ENCODE measurements at places on chromosomes 5 and 9. TPM values are rescaled to one million over a fixed set of nuclear protein-coding genes. Genes with fewer than 3 reads are reported as not detected.

The TRPM6 gene
- not detected for total RNA-seq

The SPATA31E1 gene
- total RNA-seq = not detected

The SHROOM1 gene
- total RNA-seq = 11.3 TPM

DNA sequence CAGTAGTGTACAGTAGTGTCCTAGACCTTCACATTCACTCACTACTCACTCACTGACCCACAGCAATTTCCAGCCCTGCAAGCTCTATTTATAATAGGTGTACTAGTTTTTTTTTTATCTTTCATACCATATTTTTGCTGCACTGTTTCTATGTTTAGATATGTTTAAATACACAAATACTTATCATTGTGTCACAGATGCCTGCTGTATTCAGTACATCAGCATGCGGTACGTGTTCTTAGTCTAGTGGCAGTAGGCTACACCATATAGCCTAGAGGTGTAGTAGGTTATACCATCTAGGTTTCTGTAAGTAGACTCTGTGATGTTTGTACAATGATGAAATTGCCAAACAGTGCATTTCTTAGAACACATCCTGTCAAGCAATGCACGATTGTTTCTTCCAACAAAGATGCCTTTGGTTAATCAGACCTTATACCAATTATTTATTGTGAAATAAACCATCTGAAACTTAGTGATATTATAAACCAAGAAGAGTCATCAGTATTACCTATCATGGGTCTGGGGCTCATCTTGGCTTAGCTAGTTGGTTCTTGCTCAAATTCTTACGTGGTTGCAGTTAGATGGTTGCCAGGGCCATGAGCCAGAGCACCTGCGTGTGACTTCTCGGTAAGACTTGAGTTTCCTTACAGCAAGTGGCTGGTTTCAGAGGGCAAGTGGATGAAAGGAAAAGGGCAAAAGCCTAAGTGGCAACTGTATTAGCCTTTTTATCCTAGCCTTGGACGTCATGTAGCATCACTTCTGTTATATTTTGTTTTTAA lies 41.1 kb downstream of the ERBIN start:
- DNase-seq = no peak

DNA sequence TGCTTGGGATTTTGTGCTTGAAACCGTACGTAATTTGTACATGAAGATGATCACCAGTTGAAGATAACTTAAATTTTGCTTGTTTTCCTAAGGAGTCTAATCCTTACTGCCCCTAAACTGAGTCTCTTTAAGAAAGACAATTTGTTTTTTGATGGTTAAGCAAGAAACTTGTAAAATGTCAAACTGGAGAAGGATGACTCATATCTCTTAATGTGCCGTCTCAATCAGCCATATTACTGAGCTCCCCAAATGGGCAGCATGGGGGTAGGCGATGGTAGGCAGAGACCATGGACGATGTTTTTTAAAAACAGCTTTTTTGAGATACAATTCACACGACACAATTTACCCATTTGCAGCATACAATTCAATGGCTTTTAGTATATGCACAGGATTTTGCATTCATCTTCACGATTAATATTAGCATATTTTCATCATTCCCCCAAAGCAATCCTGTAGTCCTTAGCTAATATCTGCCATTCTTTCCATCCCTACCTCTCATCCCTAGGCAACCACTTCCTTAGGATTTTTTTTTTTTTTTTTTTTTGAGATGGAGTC lies 14.3 kb downstream of the ARHGAP26 start:
- no peak for DNase-seq

GRCh38 chr5:9192266-9192665 lies 353.6 kb downstream of the SEMA5A start:
- no peak for DNase-seq

GRCh38 chr5:174844971-174845370 lies 120.6 kb downstream of the MSX2 start:
- peak; percentile 73 for DNase-seq

- no peak for DNase-seq
Measured at GRCh38 chr5:119343766-119344165, 12.1 kb upstream of the TNFAIP8 start.

GRCh38 chr9:14515571-14516198 lies 177.5 kb downstream of the ZDHHC21 start:
- no peak for DNase-seq

DNA sequence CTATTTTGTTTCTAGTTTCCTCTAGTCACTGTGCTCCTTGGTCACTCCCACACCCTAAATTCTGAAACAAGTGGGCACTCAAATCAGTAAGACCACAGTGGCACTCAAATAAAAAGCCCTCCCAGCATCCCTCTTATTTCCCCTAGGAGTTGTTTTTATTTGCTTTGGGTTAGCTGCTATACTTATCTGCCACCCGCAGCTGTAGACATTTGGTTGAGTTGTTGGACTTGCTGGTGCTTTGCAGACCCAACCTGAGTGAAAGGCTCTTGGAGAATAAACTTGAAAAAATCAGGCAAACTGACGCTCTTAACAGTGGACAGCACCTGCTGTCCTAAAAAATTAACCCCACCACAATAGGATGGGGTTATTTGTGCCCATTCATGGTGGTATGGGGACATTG lies 203.0 kb downstream of the SPATA31A6 start:
- DNase-seq = no peak

DNA sequence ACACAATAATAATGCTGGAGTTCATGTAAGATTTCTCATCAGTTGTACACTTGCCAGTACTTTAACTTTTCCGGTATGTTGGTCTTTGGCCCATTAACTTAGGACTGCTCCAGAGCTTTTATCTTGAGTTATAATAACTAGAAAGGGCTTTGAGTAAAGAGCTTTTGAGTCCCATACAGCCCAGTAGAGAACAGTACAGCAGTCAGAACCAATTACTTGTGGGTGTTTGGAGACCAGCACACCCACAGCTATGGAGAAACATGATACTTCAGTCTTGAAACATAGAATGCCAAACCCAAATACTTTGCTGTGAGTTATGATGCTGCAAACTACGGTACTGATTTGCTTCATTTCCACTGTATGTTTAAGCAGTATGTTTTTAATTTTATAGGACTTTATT lies 374.3 kb downstream of the CCDC171 start:
- no peak for DNase-seq

DNA sequence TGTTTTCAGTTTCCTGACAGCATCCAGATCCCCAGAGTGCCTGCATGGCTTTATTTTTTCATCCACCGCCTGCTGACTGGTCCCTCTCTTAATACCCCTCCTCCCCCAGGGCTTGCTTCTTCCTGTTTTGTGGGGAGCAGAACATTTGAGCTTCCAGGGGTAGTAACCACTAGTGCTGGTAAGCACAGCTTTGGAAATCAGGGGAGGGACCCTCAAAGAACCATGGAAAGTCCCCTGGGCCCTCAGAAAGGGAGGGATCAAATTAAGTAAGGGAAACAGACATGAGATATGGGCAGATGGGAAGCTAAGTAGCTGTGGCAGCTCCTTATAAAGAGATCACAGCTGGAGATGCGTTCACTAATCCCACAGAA lies 26.8 kb downstream of the GRIA1 start:
- no peak for DNase-seq
